ENCODE measurements at places on chromosomes 5 and 9.

DNA sequence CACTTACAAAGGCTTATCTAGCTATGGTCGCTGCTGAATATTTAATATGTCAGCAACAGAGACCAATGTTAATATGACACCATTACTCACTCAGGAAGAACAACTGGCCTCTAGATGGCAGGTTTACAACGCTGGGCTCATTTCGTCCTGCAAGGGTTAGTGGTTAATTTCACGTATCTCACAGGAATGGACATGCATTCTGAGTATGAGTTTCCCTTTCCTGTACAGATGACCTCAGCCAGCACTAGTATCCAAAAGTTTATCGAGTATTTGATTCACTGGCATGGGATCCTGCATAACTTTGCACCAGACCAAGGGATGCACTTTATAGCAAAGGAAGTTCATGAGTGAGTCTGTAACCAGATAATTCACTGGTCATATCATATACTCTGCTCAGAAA lies 8.7 kb upstream of the TRPC7 start:
- DNase-seq, result no peak

DNA sequence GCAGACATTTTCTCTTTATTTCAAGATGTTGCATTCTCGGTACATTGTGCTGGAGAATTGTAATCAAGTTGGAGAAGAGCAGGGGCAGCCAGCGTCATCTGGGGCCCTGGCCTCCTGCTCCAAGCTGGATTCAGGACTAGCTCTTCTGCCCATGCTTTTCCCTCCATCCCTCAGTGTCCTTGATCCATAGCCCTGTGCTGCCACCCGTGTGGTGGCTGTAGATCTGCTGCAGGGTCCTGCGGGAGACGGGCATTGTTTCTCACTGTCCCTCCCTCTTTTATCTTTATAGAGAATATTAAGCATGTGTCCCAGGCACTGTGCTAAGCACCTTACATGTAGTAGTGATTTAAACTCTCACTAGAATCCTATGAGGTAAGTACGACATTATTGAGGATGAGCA lies 60.5 kb upstream of the HAND1 start:
- no peak for DNase-seq

GRCh38 chr5:119274030-119274766 lies 81.6 kb upstream of the TNFAIP8 start:
- DNase-seq, result no peak

DNA sequence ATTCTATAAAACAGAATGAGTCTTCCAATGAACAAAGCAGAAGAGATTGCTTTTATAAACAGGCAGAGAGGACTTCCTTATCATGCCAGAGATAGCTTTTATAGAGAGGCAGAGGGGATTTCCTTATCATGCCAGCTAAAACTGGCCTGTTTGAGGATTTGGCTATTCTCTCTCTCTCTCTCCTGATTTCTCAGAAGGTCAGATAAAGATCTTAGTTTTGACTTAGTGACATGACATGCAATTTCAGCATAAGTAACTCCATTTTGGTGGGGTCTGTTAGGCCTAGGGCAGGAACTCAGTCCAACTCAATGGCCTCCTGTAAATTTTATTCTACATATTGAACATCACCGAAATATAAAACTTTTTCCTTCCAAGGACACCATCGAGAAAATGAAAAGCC lies 31.5 kb upstream of the DENND4C start:
- DNase-seq, result no peak

GRCh38 chr9:92769990-92770359 lies 5.3 kb upstream of the BICD2 start:
- no peak for DNase-seq

GRCh38 chr5:167582886-167583285 lies 708.6 kb upstream of the WWC1 start:
- DNase-seq, result no peak

- no peak for DNase-seq
Measured at GRCh38 chr5:76710991-76711390, 4.9 kb upstream of the F2R start.

- no peak for DNase-seq
Measured at GRCh38 chr9:110728058-110728457, 59.5 kb downstream of the MUSK start.

DNA sequence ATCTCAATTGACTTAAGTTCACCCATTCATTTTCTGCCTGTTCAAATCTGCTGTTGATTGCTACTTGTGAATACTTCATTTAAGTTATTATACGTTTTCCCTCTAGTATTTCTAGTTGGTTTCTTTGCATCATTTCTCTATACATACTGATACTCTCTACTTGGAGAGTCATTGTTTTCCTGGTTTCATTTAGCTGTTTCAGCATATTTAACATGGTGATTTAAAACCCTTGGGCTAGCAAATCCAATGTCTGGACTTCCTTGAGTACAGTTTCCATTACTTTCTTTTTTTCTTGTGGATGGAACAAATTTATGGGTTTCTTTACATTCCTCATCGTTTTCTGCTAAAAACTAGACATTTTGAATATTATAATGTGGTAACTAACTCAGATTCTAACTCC lies 90.7 kb downstream of the AP3B1 start:
- no peak for DNase-seq

- no peak for DNase-seq
Measured at GRCh38 chr9:98312365-98312764, 56.9 kb upstream of the TBC1D2 start.

GRCh38 chr9:121491111-121491510 lies 8.5 kb downstream of the GGTA1 start:
- DNase-seq, result no peak

DNA sequence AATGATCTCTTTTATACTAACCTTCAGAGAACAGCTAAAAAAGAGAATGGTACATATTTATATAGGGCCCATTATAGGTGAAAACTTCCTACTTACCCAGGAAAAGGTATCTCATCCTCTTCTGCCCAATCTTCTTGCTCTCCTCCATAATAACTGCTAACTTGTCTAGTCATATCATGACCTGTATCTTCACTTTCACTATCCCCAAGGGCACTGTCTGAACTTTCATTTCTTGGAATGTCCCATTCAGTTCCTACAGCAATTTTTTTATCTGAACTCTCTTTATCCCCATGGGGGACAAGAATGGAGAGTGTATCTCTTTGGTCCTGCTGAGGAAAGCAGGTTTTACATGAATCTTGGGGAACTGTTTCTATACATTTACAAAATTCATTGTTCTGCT lies 36.4 kb upstream of the RAPGEF6 start:
- no peak for DNase-seq

DNA sequence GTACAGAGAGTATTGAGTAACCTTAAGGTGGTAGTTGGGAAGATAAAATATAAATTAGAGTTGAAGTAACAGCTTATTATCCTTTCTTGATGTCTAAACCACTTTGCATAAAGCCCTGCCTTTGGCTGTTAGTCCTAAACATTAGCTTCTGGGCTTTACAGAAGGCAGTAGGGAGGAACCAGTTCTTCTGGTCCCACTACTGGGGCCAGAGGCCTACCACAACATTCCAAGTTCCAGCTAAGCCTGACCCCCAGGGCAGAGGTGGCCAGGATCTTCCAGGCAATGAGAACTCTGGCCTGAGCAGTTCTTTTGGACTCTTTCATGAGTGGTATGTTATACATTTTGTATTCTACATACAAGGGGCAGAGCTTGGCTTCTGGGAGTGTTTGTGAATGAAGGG lies 26.1 kb downstream of the DNAI1 start:
- DNase-seq, result no peak

- no peak for DNase-seq
Measured at GRCh38 chr9:92547356-92547755, 11.6 kb upstream of the ECM2 start.

GRCh38 chr5:177405805-177406204 lies 3.6 kb downstream of the F12 start:
- DNase-seq, result no peak

DNA sequence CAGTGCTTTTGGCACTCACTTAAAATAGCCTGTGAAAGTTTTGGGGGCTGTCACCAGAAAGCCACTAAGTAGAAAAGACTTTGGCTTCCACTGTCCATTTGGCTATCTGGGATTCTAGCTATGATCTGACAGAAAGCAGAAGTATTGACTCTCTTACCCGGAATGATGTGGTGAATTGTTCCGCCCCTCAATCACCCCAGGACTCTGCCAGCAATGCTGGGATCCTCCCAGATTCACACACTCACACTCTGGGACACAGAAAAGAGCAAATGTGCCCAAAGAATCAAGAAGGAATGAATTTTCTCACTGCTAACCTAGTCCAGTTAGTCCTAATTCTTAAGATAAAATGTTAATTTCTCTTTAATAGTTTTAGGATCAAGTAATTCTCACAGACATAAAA lies 576.9 kb downstream of the BNC2 start:
- DNase-seq, result no peak

DNA sequence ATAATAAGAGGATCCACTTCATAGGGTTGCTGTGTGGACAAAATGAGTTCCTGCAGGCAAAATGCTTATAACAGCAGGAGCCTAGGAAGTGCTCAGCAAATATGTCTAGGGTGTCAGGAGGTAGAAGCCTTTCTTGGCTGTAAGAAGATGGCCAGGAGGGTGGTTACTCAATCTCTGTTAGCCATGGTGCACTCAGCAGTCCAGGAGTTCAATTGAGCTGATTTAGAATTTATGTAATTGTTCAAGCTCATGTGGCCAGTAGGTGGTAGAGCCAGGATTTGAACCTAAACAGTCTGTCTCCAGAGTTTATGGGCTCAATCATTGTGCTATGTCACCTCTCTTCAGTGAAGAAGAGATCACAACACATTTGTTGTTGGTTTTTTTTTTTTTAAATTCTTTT lies 381.2 kb downstream of the KIF4B start:
- DNase-seq, result no peak

GRCh38 chr5:155103146-155103545 lies 89.6 kb downstream of the KIF4B start:
- DNase-seq, result no peak

GRCh38 chr5:7474821-7475403 lies 79.0 kb downstream of the ADCY2 start:
- no peak for DNase-seq

GRCh38 chr5:109669991-109670706 lies 19.6 kb upstream of the MAN2A1 start:
- no peak for DNase-seq

- no peak for DNase-seq
Measured at GRCh38 chr5:101047181-101047580, 144.1 kb upstream of the ST8SIA4 start.

DNA sequence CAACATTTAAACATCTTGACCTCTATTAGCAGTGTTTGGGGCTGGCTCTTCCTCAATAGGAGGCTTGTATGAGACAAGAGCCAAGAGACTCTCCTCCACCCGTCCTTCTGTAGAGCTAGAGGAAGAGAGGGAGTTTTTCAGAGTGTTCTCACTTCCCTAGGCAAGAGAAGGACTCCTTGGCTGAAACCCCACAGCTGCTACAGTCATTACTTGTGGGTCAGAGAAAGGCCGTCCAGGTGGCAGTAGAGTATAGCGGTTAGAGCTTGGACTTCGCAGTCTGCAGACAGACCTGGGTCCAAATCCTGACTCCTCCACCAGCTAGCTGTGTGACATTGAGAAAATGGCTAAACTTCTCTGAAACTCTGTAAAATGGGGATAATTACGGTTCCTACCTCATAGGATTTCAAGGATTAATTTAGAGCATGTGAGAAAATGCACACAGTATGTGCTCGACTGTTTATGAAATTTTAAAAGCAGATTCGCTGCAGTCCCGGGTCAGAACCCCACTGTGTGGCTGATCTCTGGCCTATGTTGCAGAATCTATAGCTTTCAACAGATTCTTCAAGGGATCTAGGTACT lies 80.8 kb upstream of the ARAP3 start:
- DNase-seq, result no peak

DNA sequence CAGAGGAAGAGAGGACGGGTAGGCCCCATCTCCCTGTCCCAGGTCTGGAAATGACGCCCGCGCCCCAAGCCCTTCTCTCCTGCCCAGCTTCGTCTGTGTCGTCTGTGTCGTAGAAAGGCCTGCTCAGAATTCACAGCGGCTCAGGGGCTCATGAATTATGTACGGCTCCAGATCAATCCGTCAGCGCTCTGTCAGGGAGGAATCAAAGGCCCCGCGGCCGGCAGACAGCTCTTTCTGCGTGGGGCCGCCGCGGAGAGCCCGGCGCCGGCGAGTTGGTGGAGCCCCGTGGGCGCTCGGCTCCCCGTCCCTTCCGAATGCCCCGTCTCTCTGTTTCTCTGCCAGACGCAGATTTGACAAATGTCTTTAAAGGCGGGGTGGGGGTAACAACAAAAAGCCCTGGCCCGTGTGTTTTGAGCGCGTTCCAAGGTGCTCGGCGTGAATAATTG lies 83.8 kb upstream of the RAPGEF1 start:
- DNase-seq, result no peak

DNA sequence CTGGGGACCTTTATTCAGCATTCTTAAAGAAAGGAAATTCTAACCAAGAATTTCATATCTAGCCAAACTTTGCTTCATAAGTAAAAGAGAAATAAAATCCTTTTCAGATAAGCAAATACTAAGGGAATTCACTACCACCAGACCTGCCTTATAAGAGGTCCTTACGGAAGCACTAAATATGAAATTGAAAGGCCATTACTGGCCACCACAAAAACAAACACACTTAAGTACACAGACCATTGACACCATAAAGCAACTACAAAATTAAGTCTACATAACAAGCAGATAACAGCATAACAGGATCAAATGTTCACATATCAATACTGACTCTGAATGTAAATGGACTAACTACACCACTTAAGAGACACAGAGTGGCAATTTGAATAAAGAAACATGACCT lies 361.4 kb upstream of the POU5F2 start:
- no peak for DNase-seq

DNA sequence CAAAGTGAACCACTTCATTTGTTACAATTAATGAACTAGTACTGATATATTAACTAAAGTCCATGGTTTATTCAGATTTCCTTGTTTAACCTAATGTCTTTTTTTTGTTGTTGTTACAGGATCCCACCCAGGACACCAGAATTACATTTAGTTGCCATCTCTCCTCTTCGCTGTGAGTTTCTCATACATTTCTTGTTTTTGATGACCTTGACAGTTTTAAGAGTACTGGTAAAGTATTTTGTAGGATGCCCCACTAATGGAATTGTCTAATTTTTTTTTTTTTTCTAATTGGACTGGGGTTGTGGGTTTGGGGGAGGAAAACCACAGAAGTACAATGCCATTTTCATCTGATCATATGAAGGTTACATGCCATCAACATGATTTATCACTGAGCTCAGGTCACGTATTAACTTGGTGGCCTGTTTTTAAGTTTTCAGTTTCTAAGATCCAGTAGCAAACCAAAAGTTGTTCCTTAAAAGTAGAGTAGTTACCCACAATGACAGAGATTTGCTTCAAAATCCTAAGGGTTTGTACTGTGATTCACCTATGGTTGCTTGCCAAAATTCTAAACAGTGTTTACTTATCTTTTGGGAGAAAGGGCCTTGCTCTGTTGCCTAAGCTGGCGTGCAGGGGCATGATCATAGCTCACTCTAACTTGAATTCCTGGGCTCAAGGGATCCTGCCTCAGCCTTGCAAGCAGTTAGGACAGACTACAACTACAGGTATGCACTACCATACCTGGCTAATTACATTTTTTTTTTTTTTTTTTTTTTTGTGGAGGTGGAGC lies 4.5 kb upstream of the OTULIN start:
- no peak for DNase-seq
